ENCODE measurements at places on chromosomes 5 and 9.

DNA sequence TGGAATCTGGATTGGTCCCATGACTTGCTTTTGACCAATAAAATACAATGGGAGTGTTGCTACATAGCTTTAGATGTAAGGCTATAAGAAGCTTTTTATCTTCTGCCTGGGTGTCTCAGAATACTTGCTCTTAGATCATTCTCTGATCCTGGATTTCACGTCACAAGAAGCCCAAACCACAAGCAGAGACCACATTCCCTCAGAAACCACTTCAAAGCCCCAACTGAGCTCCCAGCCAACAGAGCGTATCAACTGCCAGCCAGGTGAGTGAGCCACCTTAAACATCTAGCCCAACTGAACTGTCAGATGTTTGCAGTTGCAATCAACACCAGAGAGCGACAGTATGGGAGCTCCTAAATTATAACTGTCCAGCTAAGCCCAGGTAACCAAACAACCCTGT lies 687.1 kb downstream of the TLE1 start:
- no peak for DNase-seq

DNA sequence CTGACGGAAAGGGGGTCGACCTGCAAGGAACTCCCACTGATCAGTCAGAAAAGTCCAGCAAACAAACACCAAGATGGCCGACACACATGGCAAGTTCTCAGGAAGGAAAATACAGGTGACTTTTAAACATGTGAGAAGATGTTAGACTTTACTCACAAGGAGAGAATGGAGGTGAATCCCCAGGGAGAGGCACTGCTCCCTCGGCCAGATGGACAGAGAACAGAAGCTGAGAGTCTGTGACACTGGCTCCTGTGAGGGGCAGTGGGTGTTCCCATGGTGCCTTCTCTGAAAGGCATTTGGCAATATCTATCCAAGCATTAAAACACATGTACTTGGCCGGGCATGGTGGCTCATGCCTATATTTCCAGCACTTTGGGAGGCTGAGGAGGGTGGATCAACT lies 22.8 kb downstream of the COL5A1 start:
- no peak for DNase-seq

DNA sequence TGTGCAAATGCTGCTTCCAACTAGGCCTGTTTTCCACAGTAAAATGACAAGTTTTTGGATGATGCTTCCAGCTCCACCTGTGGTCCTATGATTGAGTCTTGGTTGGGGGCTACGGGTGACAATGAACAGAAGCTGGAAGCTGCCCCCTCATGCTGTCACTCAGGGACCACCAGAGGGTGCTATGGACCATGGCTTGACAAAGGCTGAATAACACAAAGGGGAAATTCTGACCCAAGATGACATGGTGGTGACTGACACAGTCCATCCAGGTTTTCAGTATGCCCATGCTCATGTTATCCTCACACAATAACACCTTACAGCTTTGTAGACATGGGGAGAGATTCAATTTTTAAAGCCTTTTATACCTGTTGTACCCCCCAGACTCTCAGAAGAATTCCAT lies 23.9 kb upstream of the SAP30L start:
- no peak for DNase-seq

DNA sequence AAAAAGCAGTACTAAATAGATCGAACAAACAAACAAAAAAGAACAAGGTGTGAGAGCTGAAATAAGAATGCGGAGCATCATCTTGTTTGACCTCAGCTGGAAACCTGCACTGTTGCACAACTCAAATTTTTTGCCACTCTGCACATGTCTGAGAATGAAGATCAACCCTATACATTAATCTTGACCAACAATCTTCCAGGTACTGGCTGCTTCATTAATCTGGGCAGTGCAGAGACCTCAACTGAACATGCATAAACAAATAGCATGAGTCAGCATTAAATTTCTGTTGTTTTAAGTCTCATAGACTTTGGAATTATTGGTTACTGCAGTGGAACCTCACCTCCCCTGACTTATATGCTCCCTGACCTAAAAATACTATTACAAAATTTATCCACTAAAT lies 114.6 kb upstream of the FTMT start:
- no peak for DNase-seq

DNA sequence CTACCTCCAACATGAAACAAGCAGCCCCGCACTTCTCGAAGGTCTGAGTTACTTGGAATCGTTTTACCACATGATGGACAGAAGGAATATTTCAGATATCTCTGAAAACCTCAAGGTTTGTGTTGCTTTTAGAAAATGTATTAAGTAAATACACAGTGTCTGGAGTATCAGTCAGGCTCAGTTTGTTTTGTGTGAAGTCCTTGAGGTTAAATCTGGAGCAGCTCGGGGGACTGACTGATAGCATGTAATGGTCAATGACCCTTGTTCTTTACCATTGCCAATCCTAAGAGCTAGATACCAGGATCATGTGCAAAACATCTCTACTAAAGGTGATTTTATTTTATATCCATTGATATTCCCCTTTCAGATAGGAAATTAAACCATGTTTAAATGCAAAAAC lies 26.9 kb upstream of the LNPEP start:
- DNase-seq, result no peak

DNA sequence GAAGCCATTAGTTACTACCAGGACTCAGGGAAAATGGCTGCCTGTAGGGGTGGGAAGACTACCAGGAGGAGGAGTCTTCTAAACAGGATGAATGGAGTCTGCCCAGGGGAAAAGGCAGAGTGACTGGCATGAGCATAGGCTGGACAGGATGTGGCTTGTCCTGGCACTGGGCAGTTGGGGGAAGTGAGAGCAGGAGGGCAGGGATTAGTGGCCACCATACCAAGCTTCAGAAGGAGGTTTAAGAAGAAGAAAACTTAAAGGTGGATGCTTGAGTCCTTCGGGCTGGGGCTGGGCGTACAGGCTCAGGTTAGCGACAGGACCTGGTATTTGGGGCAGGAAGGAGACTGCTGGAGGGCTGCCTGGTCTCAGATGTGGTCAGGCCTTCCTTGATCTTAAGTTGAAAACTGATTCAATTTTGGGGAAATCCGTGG lies 5.0 kb upstream of the NSD1 start:
- no peak for DNase-seq

DNA sequence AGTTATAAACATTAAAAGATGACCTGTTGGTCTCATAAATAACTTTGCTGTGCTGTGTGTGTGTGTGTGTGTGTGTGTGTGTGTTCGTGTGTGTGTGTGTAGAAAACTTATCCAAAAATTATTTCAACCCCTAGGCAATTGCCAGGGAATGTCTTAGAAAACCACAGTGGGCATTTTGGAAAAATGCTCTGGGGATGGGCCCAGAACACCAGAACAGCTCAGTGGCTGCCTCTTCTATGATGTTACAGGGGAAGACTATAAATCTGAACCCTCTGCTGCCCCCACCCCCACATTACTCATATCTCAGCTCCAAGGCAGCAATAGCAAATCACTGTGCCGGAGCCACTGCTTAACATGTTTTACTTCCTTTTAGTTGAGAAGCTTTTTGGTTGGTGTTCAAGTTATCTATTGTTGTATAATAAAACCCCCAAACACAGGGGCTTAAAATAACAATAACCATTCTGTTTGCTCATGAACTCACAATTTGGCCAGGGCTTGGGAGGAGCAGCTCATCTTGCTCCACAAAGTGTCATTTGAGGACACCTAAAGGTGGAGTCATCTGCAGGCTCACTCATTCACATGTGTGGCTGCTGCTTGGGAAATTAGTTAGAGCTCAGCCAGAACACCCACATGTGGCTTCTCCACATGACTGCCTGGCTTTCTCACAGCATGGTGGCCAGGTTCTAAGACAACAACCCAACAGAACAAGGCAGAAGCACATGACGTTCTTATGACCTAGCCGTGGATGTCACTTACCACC lies 40.4 kb downstream of the ACTBL2 start:
- DNase-seq, result no peak

- DNase-seq, result no peak
Measured at GRCh38 chr5:57832875-57833274, 350.3 kb upstream of the ACTBL2 start.

- DNase-seq, result no peak
Measured at GRCh38 chr9:72322259-72322658, 42.7 kb downstream of the ZFAND5 start.

GRCh38 chr9:10212702-10213101 lies 400.1 kb downstream of the PTPRD start:
- DNase-seq, result no peak

All from stimulated activated CD4-positive, alpha-beta T cell treated with anti-CD3 and anti-CD28 coated beads, Interleukin-1b, Interleukin-23, amount 100 ng/mL, for 24 hours (primary cell).